ENCODE measurements at places on chromosomes 7 and 10.

GRCh38 chr7:73967832-73968290 lies 60.1 kb upstream of the ELN start:
- DNase-seq = no peak

DNA sequence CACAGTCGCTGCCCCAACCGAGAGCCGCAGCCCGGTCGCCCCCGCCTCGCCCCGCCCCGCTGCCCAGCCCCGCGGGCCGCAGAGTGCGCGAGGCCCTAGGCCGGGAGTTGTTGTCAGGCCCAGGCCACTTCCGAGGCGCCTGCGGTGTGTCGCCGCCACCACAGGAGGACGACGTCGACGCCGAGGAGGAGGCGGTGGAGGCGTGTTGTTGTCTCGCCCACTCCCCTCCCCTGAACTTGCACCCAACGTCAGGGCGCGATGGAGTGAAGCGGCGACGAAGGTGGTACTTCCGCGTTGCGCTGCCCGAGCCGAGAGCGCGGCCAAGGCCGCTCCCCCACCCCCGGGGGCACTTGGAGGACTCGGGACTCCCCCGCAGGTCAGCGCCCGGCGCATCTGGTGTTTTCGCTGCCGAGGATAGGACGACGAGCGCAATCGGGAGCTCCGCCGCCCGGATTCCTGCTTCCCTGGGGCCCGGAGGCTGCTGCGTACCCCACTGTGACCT lies at the start of gene CDK13:
Gene CDK13 (plus strand): TSS at position 286 of the 502 bp plus-strand sequence. CDS start 386 bp downstream, outside the sequence.
- peak; percentile 94 for DNase-seq

- no peak for DNase-seq
Observed at GRCh38 chr10:114723361-114723760, 65.3 kb upstream of the ABLIM1 start.

DNA sequence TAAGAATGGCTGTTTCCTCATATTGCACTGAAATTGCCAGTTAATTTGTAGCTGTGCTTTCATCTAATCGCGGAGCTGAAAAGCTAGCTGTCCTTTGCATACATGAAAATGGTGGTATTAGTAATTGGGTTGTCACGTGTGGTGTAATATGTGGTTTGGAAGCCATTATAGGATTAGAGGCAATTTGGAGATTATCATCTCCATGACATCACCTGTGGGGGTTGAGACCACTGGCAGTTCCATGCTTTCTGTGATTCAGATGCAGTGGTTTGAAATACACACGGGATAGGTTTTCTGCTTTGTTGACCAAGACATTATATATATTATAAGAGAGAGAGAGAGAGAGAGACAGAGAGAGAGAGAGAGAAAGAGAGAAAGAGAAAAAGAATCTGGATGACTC lies 180.8 kb downstream of the RAB11FIP2 start:
- no peak for DNase-seq

DNA sequence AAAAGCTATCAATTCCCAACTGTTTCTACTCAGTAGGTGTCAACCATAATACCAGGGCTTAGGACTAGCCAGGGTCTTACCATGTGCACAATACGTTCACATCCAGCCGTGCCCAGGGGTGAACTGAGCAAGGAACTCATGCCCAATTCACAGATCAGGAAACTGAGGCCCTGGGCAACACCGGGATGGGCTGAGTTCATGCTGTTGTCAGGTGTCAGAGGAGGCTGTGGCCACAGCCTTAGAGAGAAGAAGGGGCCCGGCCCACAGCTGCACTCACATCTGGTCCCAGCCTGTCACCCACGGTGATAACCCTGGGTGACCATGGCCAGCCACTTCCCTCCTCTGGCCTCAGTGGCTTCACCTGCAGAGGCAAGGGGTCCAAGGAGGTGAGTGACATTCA lies 92.0 kb downstream of the FAM53B start:
- no peak for DNase-seq

GRCh38 chr7:20114468-20114867 lies 102.7 kb downstream of the MACC1 start:
- no peak for DNase-seq

DNA sequence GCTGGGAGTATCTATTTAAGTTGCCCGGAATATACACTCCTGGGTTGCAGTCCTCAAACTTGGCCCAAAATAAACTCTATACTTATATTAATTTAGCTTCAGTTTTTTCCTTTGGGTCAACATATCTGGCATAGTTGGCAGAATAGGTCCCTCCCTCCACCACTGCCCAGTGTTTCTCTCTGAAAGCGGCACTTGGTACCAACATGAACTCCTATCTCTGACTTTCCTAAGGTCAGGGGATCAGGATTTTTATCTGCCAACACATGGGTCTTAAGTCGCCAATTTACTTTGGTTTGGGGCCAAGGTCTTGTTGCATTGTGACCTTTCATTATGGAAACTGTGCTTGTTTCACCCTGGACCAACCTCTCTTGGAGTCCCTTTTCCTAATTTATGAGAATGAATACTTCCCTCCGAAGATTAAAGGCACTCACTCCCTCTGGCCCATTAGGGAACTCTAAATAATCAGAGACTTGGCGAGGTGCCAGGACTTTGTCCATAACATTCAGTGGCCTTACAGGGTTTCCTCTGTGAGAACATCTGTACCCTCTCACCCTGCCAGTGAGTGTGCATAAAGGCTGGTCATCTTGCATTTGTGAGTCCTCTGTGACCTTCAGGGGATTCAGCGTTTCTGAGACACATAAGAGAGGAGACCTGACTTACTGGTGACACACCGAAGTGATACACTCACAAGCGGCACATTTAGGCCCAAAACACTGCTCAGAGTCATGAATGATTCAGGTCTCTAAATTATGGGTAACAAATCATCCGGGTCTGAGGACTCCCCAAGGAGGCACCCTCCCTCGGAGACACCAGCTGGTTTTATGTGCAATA lies 19.7 kb upstream of the FKBP9 start:
- no peak for DNase-seq

GRCh38 chr10:31999070-31999660 lies 57.1 kb downstream of the KIF5B start:
- DNase-seq = no peak

GRCh38 chr7:155437836-155438235 lies 20.1 kb upstream of the EN2 start:
- no peak for DNase-seq

DNA sequence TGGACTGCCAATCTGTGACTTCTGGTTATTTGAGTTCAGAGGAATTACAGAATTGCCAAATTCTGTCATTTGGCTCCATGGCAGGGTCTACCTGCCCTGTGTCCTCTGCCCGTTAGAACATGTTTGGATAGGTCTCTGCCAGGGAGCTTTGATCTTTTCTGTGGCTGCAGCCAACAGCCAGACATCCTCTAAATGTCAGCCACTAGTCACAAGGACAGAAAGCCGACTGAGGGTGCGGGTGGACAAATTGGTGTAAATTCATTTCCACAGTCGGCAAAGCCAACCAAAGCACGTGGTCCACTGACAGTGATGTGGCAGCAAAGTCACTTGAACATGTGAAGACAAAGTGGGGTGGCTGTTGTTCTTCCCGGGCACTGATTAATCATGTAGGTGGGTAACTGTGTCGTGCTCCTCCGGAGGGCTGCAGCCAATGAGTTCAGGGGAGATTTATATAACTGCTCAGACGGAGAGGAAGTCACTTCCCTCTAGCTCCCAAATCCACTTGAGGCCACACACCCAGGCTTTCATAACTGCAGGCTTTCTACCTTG lies 26.7 kb upstream of the CAMK1D start:
- DNase-seq = no peak

DNA sequence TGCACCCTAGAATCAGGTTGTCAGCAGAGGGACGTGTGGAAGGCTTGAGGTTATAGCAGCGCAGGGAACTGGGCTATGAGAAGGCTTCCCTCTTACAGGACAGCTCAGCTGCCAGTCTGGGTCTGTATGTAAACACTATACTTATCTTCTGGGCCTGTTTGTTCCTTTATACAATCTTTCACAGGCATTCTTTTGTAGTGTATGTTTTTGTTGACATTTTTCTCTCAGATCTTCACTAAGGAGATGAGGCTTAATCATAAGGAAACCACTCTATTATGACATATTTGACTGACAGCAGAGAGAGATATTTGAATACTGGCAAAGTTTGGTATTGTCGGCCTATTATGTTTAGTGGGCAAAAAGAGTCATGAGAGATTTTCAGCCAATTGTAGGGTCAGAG lies 929 bp downstream of the GBF1 start:
- no peak for DNase-seq

- DNase-seq = no peak
Observed at GRCh38 chr7:81272176-81272575, 353.3 kb upstream of the SEMA3C start.

DNA sequence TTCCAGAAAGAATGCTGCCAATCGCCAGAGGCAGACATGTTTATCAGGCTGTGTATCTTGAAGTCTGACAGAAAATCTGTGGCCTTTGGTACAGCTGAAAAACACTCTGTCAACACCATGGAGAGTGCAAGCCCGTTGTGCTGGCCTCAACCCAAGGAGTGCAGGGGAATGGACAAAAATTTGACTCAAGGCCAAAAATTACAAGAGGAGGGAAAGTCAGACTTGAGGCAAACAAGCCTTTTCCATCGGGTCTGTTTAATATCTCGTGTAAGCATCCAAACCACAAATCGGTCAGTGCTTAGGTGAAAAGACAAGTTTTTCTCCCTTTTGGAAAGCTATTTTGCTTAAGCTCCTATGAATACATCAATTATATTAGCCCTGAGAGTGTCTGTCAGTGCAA lies 305.3 kb upstream of the NFE2L3 start:
- no peak for DNase-seq

DNA sequence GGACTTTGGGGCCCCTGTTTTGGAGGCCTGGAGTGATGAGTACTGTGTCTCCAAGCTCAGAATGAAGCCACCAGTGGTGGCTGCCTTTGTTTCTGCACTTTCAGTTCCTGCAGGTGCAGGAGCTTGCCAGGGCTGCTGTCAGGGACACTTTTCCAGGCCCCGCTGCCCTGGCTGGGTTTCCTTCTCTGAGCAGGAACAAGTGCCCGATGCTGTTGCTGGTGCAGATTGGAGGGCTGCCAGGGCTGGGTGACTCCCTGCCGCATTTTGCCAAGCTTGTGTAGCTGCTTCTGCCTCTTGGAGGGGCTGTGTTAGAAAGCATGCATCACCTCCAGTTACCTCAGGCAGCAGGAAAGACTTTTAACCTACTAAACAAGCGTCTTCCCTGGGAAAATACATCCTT lies 211.1 kb downstream of the MGMT start:
- DNase-seq = peak; percentile 72

DNA sequence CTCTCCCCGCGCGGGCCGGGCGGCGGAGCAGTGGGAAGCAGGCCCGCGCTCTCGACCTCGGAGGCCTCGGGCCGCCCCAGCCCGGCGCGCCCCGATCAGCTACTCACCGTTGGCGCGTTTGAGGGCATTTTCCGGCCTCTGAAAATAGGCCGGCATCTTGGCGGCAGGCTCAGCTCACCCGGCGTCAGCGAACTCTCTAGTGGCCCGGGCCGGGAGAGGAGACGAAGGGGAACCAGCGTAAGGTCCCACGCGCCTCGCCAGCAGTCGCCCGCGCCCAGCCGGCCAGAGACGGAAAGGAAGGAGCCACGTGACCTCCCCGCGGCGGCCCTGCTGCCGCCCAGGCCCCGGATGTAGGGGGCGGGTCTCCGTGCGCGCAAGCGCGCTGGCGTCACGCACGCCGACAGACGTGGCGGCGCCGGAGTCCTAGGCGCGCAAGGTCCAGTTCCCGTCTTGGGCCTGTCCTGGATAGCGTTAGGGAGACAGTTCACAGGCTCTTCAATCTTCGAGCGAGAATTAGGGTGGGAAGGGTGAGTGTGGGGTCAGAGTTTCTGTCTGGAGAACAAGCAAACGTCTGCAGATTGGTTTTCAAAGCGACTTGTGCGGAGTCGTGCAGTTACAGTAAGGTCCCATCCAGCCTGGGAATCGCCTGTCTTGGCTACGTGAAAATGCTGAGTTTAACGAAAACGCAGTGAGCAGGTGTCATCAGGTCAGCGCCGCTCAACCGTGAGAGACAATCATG lies at the start of gene EIF3A:
Gene EIF3A (minus strand): TSS at position 297 of the 739 bp plus-strand sequence. CDS start 141 bp downstream, at position 156.
- DNase-seq = peak; percentile 95

GRCh38 chr7:26499315-26499897 lies 207.7 kb downstream of the SNX10 start:
- no peak for DNase-seq

DNA sequence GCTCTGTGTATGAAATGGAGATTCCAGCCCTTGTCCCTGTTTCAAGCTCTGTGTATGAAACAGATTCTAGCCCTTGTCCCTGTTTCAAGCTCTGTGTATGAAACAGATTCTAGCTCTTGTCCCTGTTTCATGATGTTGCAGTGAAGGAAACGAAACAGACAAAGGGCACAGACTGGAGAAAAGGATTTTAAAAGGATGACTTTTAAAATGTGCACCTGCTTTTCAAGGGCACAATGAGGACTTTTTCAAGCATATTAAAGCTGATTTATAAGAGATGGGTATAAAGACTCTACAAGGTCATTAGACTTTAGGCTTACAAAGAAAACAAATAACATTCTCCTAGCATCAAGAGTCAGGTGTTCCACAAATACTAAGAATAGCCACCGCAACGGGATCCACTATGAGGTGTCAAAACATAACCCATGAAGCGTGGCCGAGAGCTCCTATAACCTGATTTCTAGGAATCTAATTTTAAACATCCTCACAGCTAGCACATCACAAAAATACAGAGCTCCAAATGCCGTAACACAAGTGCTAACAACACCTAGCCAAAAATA lies 29.0 kb downstream of the DIP2C start:
- no peak for DNase-seq

GRCh38 chr7:29825775-29826529 lies 19.6 kb downstream of the WIPF3 start:
- peak; percentile 57 for DNase-seq

DNA sequence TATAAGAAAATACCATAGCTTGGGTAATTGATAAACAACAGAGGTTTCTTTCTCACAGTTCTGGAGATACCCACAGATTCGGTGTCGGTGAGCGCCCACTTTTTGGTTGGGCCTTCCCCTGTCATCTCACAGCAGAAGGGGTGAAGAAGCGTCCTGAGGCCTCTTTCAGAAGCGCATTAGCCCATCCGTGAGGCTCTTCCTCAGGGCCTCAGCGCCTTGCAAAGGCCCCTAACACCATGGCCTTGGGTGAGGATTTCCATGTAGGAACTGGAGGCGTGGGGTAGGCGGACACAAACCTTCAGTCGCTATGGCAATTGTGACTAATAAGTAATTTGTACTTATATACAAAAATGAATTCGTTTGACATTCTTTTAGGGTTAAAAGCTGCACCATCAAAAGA lies 316.0 kb downstream of the PTPRN2 start:
- no peak for DNase-seq

DNA sequence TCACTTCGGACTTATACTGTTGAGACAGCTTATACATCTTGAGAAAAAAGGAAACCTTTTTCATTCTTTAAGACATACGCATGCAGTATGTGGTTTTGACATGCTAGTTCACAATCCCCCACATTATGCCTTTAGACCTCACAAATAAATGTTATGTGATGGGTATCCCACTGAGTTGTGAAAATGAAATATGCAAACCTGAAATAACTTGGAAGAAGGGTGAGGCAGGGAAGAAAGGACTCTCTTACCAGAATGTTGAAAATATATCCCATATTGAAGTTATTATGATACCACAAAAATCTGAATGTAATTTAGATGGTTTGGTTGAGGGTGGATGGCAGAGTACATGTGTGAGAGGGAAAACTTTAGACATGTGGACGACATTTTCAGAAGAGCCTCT lies 379.8 kb downstream of the BBS9 start:
- no peak for DNase-seq

All from esophagus muscularis mucosa (tissue), 4 donors.